ENCODE measurements at places on chromosomes 13 and 19. TPM values are rescaled to one million over a fixed set of nuclear protein-coding genes. Genes with fewer than 3 reads are reported as not detected.

DNA sequence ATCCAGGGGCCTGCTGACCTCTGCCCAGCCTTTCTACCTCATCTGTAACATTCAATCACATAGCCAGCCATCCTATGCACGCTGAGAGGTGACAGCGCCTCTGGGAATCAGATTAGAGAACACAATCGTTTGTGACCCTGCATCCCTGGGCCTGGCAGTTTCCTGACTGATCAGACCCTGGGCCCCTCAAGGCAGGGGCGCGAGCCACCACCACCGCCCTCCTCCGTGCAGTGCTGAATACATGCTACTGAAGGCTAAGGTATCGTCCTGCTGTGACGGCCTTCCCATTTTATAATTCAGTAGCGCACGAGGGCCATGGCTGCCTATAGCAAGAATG, 1.3 kb downstream of the TMTC4 start:
- no peak for DNase-seq

DNA sequence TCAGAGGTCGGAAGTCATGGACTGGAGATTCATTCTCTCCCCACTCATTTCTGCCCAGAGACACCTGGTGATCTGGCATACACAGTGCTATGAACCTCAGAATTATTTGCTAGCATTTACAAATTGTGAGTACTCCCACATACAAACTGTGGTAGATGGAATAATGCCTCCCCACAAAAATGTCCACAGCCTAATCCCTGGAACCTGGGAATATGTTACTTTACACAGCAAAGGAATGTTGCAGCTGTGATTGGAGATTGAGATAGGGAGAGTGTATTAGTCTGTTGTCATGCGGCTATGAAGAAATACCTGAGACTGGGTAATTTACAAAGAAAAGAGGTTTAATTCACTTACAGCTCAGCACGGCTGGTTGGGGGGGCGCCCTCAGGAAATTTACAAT, 3.1 kb upstream of the UQCRFS1 start:
- no peak for DNase-seq

DNA sequence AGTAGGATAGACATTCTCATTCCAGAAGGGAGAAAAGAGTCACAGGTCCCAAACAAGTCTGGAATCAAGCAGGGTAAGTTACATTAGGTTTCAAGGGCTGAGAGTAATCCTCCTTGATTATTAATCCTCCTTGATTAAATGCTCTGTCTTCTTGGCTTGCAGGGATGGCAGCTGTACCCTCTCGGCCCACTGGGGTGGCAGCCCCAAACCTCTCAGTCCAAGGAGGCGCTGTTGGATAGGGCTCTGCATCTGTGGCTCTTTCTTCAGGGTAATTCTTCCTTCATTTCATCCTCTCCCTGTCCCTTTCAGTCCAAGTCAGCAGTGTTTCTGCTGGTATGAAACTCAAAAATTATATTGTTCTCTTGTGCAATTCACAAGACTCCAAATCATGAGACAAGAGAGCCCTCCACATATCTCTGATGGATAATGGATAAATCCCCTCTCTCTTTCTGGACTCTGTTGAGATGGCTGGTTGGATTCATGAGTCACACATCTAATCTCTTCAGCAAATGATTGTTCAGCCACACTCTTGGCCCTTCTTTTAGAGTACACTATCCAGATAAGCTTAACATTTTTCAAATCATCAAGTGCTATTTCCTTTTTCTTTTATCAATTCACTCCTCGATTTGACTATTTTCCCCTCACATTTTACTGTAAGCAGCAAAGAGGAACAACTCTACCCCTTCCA, 323.7 kb upstream of the HTR2A start:
- no peak for DNase-seq

- DNase-seq: no peak
These were observed 93.7 kb downstream of the FRY start for GRCh38 chr13:32125221-32125689.

DNA sequence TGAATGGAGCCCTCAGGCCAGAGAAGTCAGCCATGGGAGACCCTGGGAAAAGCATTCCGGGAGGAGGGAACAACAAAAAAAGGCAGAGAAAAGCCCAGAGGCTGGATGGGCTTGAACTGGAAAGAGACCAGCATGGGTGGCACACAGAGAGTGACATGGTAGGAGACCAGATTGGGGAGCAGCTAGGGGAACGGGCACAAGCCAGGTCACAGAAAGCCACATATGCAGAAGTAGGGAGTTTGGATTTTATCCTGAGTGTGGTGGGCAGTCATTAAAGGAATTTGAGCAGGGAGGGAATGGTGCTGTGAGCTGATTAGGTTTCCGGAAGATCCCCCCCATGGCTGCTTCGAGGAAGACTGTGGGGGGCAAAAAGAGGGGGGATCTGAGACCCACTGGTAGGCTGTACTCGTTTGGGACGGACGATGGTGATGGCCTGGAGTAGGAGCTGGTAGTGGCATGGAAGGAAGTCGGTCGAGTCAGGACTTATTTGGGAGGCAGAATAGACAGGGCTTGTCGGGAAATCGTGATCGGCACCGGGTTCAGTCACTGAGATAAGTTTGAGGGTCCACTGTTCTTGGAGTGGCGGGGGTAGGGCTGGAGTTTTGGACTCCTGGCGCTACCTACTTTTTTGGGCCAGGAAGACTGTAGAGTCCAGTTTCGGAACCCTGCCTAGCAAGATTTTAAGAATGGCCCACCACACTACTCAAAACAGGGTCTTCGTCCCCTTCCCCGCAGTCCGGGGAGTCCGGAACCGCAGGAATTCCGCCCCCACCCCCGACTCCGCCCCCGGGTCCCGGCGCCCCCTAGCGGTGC, 949 bp downstream of the SERTAD1 start:
- no peak for DNase-seq

Gene PSG11
- not detected for polyA plus RNA-seq

Gene SLC5A5
- 0.20 TPM for polyA plus RNA-seq

Gene RASIP1
- polyA plus RNA-seq: 0.62 TPM

All from A549 (cell line).